CD4-positive, alpha-beta T cell (primary cell): ENCODE measurements at places on chromosomes 16 and 17.

GRCh38 chr16:50102051-50102746, 36.4 kb downstream of the HEATR3 start:
- DNase-seq, result no peak

DNA sequence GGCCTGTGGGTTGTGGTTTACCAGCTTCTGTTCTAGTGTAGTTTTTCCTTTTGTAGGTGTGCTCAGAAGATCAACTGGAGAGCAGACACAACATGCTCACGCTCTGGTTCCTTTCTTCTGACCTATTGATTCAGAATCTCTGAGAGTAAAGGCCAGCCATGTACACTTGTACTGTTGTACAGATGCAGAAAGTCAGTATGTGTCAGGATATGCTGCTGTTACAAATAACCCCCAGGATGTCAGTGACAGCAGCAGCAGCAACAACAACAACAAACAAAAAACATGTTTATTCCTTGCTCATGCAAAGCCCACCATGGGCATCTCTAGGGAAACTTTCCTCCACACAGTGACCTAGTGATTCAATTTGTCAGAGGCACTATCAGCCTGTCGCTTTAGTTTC, 154.8 kb upstream of the RBFOX1 start:
- no peak for DNase-seq

DNA sequence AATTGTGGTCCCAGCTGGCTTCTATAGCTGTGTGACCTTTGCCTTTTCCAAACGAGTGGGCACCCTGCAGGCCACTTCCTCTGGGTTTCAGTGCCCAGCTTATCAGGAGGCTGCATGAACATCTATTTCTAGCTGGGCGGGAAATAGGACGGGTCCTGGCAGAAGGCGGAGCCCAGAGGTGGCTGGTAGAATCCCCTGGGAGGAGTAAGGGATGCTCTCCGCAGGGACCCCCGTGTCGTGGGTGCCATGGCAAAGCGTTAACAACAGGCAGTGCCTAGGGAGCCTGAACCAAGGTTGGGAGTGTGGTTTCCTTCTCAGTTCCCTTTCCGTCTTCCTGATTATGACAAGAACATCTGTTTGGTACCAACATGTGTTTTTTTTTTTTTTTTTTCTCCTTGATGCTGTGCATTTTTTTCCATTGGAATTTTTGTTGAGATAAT, 58.2 kb downstream of the PLCG2 start:
- no peak for DNase-seq

DNA sequence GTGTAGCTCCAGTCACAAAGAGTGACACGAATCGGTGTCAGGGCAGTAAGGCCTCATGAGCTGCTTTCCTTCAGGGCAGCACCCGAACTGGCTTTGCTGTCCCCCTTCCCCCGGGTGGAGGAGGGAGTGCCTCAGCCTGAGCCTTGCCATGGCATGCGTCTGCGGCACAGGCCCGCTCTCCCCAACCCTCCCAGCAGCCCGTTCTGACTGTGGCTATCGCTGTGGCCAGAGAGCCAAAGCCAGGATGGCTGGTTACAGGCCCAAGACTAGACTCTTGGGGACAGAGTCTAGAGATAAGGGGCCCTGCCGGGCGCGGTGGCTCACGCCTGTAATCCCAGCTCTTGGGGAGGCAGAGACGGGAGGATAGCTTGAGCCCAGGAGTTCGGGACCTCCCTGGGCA, 25.9 kb downstream of the CLUH start:
- DNase-seq, result no peak

DNA sequence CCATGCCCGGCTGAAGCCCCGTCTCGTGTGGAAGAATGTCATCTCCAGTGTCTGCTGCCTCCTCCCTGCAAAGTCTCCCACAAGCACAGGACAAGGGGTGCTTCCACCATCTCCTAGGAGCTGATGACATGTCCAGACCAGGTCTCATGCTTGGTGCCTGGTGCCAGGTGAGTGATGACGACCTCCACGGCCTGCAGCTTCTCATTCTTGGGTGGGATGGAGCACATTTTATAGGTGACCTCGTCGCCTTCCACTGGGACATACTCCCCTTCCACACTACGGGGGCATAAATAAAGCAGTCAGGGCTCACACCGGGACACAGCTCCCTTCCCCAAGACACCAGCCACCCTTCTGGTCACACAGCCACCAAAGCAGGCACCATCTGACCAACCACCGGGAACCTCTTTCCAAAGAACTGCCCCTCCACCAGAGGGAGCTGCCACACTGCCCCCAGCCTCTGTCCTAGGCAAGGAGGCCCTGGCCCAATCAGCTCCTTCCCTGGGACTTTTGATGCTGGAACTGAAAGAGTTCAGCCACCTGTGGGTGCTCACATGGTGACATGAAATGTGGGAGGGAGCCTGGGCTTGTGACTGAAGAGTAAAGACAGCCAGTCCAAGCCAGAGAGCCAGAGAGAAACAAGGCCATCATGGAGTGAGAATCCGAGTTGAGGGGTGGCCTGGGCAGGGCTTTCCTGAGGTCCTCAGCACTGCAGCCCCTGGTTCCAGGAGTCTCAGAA, 13.6 kb downstream of the CARHSP1 start:
- no peak for DNase-seq

DNA sequence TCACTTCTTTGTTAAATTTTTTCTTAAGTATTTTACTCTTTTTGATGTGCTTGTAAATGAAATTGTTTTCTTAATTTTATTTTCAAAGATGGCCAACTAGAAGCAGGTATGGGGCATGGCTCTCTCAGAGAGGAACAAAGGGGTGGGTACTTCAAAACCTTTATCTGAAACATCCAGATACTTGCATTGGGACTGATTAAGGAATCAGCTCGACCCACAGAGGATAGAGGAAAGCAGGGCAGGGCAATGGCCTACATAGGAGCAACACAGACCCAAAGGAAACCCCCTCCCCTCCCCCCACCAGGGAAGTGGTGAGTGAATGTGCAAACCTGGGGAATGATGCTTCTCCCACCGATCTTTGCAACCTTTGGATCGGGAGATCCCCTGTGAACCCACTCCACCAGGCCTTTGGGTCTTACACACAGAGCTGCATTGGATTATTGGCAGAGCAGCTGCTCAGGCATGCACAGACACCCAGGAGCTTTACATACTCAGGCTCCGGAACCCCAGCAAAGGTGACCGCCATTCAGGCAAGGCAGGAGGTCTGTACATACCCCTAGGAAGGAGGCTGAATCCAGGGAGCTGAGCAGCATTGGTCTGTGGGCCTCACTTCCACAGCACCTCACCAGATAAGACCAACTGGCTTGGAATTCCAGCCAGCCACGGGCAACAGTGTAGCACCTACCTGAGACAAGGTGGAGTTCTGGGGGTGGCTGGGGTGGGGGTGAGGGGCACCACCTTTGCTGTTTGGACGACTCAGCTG, 3.0 kb upstream of the CCR7 start:
- no peak for DNase-seq

- DNase-seq, result no peak
These were observed 148.8 kb downstream of the ENGASE start for GRCh38 chr17:79223471-79223870.

DNA sequence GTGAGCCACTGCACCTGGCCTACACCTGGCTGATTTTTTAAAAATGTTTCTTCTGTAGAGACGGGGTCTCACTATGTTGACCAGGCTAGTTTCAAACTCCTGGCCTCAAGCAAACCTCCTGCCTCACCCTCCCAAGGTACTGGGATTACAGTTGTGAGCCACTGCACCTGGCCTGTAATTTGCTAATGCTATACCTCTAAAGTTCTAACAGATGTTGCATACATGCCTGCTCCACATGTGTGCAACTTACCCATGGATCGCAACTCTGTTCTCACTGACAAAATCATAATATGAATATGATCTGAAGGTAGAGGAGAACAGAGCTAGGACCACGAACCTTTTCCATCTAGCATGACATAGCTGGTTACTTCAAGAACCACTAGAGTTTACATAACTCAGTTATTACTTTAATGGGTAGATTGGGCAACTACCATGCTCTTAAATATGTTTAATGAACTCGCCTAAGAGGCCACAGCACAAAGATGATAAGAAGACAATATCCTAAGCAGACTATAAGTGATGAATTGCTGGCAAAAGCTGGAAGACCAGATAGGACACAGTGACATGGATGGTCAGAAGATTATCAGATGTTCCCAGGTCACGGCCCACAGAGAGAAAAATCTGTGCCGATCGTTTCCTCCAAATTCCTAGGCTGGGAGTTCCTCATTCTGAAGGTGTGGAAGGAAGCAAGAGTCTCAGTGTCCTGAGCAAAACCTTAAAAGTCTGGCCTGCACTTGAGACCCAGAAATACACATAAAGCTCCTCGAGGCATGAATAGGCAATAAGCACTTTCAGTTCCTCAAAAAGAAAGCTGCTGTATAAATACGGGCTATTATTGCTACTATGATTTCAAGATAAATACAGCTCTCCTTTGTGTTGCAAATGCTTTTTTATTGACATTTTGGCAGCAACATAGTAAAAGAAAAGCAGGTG, 53.6 kb upstream of the ICAM2 start:
- DNase-seq, result no peak

DNA sequence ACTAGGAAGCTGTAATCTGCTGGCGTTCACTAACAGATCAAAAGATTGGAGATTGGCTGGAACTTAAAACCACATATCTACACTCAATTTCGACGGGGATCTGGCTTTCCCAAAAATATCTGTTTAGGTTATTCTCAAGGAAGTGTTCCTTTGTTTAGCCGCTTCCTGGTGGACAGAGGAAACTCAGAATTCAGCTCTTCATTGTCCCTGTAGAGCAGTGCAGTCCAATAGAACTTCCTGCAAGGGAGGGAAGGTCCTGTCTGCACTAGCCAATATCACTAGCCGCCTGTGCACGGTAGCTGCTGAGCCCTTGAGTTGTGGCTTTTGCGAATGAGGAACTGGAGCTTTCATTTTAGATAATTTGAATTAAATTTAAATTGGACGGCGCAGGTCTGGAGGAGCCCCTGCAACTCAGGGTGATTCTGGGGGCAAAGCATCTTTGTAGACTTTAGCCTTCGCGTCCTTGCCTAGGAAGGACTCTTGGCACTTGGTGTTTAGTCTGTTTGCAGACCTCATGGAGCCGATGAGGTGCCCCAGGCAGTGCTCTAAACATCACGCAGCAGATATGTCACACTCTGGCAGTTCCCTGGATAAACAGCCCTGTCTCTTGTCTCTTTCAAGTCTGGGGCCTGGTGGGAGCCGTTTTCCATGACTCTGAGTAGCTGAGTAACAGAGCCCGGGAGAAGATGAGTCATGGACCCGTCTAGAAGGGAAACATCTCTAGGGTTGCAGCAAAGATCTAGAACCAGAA, 122.2 kb downstream of the CCDC182 start:
- no peak for DNase-seq

DNA sequence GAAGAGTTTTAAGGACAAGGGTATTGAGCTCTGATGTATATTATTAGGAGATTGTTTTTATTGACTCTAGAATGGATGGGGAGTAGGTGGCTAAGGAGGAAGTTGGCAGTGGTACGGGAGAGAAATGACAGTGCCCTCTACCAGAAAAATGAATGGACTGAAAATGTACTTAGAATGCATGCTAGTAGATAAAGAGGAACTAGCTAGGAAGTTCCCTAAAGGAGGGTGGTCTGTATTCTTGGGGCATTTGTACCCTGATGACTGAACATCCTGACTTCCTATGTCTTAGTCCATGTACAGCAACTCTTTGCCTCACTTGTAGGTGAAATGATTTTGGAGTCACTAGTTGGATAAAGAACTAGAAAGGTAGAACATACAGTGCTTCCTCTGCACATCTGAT, 581.5 kb upstream of the RBFOX1 start:
- DNase-seq, result no peak

GRCh38 chr16:78303946-78304345, 204.5 kb downstream of the WWOX start:
- DNase-seq, result no peak

GRCh38 chr16:70594569-70594968, 51.8 kb upstream of the IL34 start:
- no peak for DNase-seq

DNA sequence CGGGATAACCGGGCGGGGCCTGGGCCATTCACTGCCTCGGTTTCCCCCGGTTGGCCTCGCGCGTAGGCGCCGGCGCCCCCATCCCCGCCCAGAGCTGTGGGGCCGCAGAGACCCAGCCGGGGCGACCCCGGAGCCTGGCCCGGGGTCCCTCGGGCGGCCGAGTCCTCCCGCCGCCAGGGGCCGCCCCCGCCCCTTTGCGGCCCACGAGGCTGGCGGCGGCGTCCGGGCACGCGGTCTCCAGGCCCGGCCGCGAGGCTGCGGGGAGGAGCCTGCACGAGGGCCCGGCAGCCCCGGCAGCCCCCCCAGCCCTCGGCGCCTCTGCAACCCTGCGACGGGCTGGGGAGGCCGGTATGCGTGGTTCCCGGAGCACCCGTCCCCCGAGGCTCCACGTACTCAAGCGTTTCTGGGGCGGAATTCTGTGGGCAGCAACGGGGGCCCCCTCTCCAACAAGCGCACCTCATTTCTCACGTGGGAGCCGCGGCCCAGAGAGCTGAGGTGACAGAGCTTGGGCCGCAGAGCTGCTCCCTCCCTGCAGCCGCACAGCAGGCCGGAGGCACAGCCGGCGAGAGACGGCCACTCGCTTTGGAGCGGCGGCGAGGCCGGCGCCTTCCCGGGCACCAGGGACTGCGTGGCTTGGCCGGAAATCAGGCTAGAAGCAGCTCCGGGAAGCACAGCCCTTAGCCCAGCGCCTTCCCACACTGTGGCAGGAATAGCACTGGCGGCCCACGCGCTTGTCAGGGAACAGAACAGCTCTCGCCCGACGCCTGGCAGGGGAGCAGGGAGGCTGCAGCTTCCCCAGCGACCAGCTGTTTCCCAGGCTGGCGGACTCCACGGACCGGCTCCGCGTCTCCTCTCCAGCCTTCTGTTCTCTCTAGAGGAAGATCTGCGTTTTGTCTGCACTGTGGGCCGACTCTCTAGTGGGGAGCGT, 867 bp upstream of the LIMD2 start:
- DNase-seq, result peak; percentile 82

GRCh38 chr17:72295916-72296315, 175.1 kb downstream of the SOX9 start:
- no peak for DNase-seq

DNA sequence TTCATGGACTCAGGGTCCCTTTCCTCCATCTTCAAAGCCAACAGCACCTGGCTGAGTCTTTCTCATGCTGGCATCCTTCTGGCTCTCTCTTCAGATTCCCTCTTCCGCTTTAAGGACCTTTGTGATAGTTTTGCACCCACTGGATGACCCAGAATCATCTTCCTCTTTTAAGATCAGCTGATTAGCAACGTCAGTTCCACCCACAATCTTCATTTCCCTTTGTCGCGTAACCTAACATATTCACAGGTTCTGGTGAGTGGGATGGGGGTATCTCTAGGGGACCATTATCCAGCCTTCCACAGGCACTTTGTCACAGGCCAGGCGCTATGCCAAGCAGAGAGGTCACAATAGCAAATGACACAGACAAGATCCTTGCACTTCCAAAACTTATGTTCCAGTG, 593.8 kb downstream of the MAF start:
- no peak for DNase-seq

GRCh38 chr17:82373731-82374625, 2.4 kb downstream of the UTS2R start:
- DNase-seq, result no peak

GRCh38 chr17:37134050-37134449, 185.3 kb downstream of the AATF start:
- DNase-seq, result no peak

DNA sequence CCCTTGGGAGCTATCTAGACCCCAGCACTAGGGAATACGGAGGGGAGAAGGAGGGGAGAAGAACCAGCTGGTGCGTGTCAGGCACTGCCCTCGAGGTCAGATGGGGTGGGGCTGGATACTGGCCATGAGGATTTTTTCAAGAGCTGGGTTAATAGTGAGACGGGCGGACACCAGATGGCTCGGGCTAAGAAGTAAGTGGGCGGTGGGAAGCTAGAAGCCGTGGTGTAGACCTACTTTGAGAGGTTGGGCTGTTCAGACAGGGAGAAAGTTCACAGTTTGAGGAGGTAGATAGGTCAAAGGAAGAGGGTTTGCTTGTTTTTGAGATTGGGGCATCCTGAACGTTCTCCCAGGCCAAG, 303.8 kb downstream of the SEC14L1 start:
- no peak for DNase-seq
